Tibial nerve (tissue), 4 donors: ENCODE measurements at places on chromosomes 4 and X. TPM values are rescaled to one million over a fixed set of nuclear protein-coding genes. Genes with fewer than 3 reads are reported as not detected.

The ATP10D gene
- total RNA-seq: 21.3 TPM

The PAGE2B gene
- total RNA-seq: not detected

The KCND1 gene
- 3.9 TPM for total RNA-seq

The ATP7A gene
- 11.0 TPM for total RNA-seq

The POU4F2 gene
- total RNA-seq: not detected

The PRKX gene
- 34.1 TPM for total RNA-seq

The TMEM35A gene
- total RNA-seq: 1.0 TPM

The DUX4 gene
- total RNA-seq: not detected

GRCh38 chr4:128716338-128716737 is 93.2 kb upstream of the JADE1 start:
- H3K27me3 ChIP-seq: no peaks in the 10 kb centered on the region
- no peak overlapping the region for H3K4me3 ChIP-seq
- H3K27ac ChIP-seq: peak overlapping the region; percentile 58
- peaks cover 12% of the 10 kb centered on the region for H3K4me1 ChIP-seq
- DNase-seq: peak; percentile 25

- H3K36me3 ChIP-seq: no peaks in the 10 kb centered on the region
- no peaks in the 10 kb centered on the region for H3K27me3 ChIP-seq
- H3K27ac ChIP-seq: no peak overlapping the region
- H3K4me3 ChIP-seq: no peak overlapping the region
- no peak for DNase-seq
These were observed 214.7 kb downstream of the TRAM1L1 start for GRCh38 chr4:116870686-116871085.

DNA sequence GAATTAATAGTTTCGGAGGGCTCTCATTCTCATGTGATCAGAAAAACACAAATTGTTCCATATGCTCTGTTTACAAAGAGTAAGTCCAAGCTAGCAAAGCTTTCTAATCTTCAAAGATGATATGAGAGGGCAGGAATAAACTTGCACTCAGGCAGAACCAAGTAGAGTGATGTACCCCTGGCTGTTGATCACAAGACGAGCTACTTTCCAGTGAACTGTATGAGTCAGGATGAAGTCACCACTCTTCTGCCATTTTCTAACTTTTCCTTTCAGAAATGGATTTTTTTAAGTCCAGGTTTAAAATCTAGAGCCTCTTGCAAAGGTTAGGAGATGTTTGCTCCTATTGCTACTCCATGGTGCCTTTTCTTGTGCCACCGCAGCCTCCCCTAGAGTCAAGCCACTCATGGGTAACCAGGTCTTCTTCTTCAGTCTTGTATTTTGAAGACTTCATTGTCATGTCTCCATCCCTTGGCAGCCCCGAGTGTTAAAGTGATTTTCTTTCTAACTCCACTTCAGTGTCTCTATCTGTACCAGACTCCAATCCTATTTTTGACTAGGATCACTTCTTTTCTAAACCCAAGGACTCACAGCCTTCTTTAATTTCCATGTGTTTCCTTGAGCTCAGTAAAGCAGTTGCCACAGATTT is 171.9 kb upstream of the GALNT7 start:
- DNase-seq: no peak
- no peaks in the 10 kb centered on the region for H3K4me1 ChIP-seq
- no peaks in the 10 kb centered on the region for H3K36me3 ChIP-seq

DNA sequence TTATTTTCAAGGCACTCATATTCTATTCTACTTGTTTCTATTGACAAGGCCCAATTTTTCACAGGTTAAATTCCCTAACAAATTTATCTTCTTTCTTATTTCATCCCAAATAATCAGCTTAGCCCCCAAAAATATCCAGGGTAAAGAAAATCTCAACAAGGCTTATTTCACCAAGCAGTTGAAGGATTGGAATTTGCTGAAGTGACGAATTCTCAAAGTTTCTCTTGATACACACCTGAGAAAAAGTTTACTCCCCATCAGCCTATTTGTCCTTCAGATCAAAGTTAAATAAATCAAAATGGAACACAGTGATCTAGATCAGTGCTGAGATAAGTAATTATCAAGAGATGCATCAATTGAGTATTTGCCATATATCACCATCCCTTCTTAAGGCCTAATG is 106.9 kb downstream of the ATRX start:
- no peak for DNase-seq
- H3K4me3 ChIP-seq: no peak overlapping the region
- no peak overlapping the region for H3K27ac ChIP-seq
- no peaks in the 10 kb centered on the region for H3K27me3 ChIP-seq

DNA sequence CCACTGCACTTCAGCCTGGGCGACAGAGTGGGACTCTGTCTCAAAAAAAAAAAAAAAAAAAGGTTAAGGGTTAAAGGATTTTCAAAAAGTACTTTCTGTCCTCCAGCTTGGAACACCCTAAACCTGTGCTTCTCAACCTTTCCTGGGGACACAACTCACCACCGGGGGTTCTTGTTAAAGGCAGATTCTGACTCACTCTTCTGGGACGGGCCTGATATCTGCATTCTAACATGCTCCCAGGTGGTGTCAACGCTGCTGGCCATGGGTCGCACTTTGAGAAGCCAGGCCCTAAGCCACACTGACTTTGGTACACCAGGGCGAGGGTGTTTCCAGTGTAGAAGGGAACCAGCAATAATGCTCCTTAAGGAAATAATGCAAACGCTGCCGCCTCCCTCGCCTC is 46.1 kb downstream of the AFAP1 start:
- H3K27ac ChIP-seq: no peak overlapping the region
- no peaks in the 10 kb centered on the region for H3K36me3 ChIP-seq
- no peaks in the 10 kb centered on the region for H3K27me3 ChIP-seq
- DNase-seq: no peak
- no peak overlapping the region for H3K4me3 ChIP-seq

DNA sequence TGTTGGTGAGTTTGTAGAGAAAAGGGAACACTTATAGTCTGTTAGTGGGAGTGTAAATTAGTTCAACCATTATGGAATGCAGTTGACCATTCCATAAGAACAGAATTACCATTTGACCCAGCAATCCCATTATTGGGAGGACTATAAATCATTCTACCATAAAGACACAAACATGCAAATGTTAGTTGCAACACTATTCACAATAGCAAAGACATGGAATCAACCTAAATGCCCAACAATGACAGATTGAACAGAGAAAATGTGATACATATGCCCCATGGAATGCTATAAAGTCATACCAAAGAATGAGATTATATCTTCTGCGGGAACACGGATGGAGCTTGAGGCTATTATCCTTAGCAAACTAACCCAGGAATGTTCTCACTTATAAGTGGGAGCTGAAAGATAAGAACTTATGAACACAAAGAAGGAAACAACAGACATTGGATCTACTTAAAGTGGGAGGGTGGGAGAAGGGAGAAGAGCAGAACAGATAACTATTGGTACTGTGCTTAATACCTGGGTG is 1819.2 kb upstream of the ADGRL3 start:
- DNase-seq: no peak
- no peaks in the 10 kb centered on the region for H3K4me1 ChIP-seq
- no peaks in the 10 kb centered on the region for H3K27me3 ChIP-seq
- H3K36me3 ChIP-seq: no peaks in the 10 kb centered on the region
- no peak overlapping the region for H3K27ac ChIP-seq
- H3K4me3 ChIP-seq: no peak overlapping the region

GRCh38 chrX:19727887-19728648 is 159.3 kb downstream of the SH3KBP1 start:
- no peak overlapping the region for H3K4me3 ChIP-seq
- no peak for DNase-seq

GRCh38 chrX:123771449-123772064 is 38.7 kb upstream of the THOC2 start:
- H3K27me3 ChIP-seq: no peaks in the 10 kb centered on the region
- H3K4me1 ChIP-seq: no peaks in the 10 kb centered on the region
- no peak overlapping the region for H3K27ac ChIP-seq
- DNase-seq: no peak
- no peak overlapping the region for H3K4me3 ChIP-seq

- H3K36me3 ChIP-seq: peaks cover 15% of the 10 kb centered on the region
- no peaks in the 10 kb centered on the region for H3K27me3 ChIP-seq
- no peak overlapping the region for H3K4me3 ChIP-seq
- DNase-seq: no peak
These were observed 27.7 kb downstream of the ABCG2 start for GRCh38 chr4:88130544-88131305.

GRCh38 chrX:108415146-108415545 is 23.1 kb downstream of the COL4A6 start:
- H3K4me3 ChIP-seq: no peak overlapping the region
- no peak for DNase-seq
- H3K27me3 ChIP-seq: peaks cover 16% of the 10 kb centered on the region
- H3K36me3 ChIP-seq: no peaks in the 10 kb centered on the region
- H3K4me1 ChIP-seq: no peaks in the 10 kb centered on the region

DNA sequence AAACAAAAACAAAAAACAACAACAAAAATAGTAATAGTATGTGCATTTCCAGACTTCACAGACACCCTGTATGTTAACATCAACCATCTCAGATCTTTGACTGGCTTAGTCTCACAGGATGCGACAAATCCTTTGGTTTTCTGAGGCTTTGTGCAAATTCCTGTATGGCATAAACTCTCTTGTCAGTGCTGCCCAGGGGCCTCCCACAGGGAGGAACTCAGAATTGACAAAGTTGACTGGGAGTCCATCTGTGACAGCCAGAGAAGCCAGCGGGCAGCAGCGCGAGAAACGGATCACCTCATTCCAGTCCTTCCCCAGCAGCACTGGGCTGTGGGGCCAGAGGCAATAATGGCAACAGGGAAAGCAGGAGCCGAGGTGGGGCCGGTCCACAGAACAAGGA is 19.1 kb upstream of the DDX3X start:
- H3K4me1 ChIP-seq: no peaks in the 10 kb centered on the region
- no peak for DNase-seq
- H3K36me3 ChIP-seq: no peaks in the 10 kb centered on the region
- H3K27ac ChIP-seq: no peak overlapping the region

DNA sequence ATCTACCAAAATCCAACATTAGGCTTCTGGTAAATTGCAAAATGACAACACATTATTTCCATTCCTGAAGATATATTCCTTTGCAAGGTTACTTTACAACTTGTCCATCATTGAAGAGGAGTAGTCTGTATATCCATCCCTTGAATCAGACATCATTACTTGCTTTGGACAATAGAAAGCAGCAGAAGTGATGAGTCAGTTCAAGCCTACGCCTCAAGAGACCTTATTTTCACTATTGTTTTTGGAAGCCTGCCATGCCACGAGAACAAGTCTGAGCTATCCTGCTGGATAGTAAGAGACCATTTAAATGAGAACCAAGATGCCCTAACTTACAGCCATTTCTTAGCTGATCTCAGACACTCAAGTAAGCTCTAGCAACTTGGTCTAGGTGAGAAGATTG is 246.0 kb upstream of the HHIP start:
- H3K4me3 ChIP-seq: no peak overlapping the region
- H3K36me3 ChIP-seq: no peaks in the 10 kb centered on the region
- no peaks in the 10 kb centered on the region for H3K4me1 ChIP-seq
- DNase-seq: peak; percentile 8
- H3K27me3 ChIP-seq: no peaks in the 10 kb centered on the region

DNA sequence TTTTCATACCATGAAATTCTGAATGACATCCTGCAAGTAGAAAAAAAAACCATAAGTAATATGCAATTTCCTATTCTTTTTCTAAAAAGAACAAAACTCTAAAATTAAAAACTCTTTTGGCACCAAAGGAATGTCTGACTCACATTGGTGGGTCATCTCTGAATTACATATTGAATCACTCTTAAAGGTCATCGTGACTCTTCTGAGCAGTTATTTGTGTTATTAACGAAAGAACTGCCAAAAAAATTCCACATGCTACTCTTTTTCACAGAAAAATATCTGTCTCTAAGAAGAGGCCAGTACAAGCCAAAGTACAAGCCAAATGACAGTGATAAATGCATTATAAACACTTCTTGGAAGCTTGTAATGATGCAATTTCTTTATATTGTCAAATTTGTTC is 282.2 kb downstream of the GUCY2F start:
- H3K36me3 ChIP-seq: no peaks in the 10 kb centered on the region
- no peaks in the 10 kb centered on the region for H3K27me3 ChIP-seq
- no peak for DNase-seq
- no peaks in the 10 kb centered on the region for H3K4me1 ChIP-seq
- no peak overlapping the region for H3K27ac ChIP-seq

- peaks cover 38% of the 10 kb centered on the region for H3K4me1 ChIP-seq
- H3K27ac ChIP-seq: no peak overlapping the region
- H3K27me3 ChIP-seq: peaks cover 97% of the 10 kb centered on the region
- H3K4me3 ChIP-seq: peak overlapping the region; percentile 34
- DNase-seq: no peak
- no peaks in the 10 kb centered on the region for H3K36me3 ChIP-seq
These were observed 10.2 kb downstream of the ARX start for GRCh38 chrX:25005382-25006185.

- no peak overlapping the region for H3K27ac ChIP-seq
- H3K4me1 ChIP-seq: no peaks in the 10 kb centered on the region
- H3K27me3 ChIP-seq: peaks cover 49% of the 10 kb centered on the region
- H3K4me3 ChIP-seq: no peak overlapping the region
- H3K36me3 ChIP-seq: no peaks in the 10 kb centered on the region
- DNase-seq: no peak
These were observed 8.5 kb upstream of the TCEAL9 start for GRCh38 chrX:103347682-103348397.

- no peak overlapping the region for H3K27ac ChIP-seq
- no peaks in the 10 kb centered on the region for H3K4me1 ChIP-seq
- H3K4me3 ChIP-seq: no peak overlapping the region
- H3K27me3 ChIP-seq: no peaks in the 10 kb centered on the region
These were observed 91.9 kb downstream of the EGF start for GRCh38 chr4:110004556-110004955.
